ENCODE measurements at places on chromosomes 13 and 19.

DNA sequence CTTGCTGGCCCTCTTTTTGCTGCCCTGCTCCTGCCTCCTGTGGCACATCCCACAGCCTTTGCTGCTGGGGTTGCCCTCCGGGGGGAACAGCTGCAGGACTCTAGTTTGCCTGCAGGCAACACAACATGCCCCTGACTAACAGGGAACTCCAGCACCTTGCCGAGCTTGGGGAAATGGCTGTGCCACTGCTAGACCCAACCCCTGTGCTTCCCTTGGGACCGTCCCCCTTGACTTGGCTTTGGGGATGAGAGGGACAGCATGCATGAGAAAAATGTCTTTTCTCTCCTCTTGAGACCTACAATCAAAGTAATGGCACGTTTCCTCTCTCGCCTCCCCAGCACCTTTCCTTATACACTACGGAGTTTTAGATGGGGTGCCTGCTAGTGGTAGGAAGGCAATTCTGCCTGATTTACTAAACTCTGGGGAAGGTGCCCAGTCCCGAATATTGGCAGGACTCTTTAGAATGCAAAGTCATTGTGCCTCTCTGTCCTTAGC is 12.4 kb upstream of the VWA8 start:
- no peak for DNase-seq

DNA sequence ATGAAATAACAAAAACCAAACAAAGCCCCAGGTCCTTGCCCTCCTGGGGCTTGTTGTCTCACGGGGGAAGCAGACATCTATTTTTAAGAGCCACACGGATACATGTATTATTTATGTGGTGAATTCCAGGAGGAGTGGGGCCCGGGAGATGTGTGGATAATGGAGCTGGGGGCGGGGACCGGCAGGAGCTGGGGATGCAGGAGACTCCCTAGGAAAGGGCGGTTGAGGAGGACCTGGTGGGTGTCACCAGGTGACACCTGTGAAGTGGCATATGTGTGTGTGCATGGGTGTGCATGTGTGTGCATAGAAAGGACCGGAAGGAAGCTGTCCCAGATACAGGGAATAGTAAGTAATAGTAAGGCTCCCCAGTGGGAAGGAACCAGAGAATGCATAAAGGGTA is 148.9 kb downstream of the URI1 start:
- DNase-seq, result no peak

DNA sequence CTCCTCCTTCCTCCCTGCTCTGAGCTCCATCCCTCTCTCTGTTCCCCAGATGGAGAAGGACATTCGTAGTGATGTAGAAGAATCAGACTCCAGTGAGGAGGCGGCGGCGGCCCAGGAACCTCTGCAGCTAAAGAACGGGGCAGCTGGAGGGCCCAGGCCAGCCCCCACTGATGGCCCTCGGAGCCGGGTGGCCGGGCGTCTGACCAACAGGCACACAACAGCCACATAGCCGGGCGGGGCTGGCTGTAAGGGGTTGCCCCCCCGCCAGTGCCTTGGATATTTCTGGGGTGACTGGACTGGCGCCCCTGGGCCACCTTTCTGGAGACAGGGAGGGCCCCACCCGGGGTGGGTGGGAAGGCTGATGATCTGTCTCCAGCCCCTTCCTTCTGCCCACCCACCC is 46.3 kb downstream of the CD320 start:
- no peak for DNase-seq

- no peak for DNase-seq
Observed at GRCh38 chr13:49271264-49271663, 23.5 kb downstream of the CDADC1 start.

Data from stimulated activated CD4-positive, alpha-beta T cell treated with anti-CD3 and anti-CD28 coated beads, Interleukin-1b, Interleukin-23, amount 100 ng/mL, for 1 hour (primary cell).